RPMI7951 (cell line): ENCODE measurements at places on chromosomes 2 and 18. TPM values are rescaled to one million over a fixed set of nuclear protein-coding genes. Genes with fewer than 3 reads are reported as not detected.

GRCh38 chr18:12076424-12077140, 17.1 kb upstream of the ANKRD62 start:
- DNase-seq = peak; percentile 52

- peak; percentile 68 for DNase-seq
Observed at GRCh38 chr2:161913865-161914264, 160.2 kb downstream of the DPP4 start.

PARD3B gene
- total RNA-seq = 0.96 and 1.4 TPM in 2 replicates

MC4R gene
- not detected in 2 replicates for total RNA-seq

CXCR2 gene
- total RNA-seq = not detected in 2 replicates

INPP5D gene
- total RNA-seq = 0.24 and 1.1 TPM in 2 replicates

CHCHD5 gene
- 31.6 and 32.2 TPM in 2 replicates for total RNA-seq

DNA sequence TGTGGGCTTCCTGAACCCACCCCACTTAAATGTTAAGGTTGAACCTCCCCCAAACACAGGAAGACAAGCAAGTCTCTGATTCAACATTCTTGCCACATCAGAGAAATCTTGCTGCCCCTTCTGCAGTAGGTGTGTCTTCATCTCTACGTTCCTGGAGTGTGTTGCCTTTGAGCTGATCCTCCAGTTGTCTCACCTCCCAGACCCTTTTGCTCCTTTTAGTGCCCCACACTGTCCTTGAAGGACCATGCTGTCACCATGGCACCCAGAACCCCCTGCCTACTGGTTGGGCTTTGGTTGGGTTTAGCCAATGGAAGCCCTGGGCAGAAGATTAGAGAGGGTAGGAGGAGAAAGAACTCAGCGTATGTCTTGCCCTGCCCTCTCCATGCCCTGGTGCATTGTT, 10.7 kb downstream of the CAB39 start:
- no peak for DNase-seq

LIMS1 gene
- total RNA-seq = 56.1 and 66.0 TPM in 2 replicates

DNA sequence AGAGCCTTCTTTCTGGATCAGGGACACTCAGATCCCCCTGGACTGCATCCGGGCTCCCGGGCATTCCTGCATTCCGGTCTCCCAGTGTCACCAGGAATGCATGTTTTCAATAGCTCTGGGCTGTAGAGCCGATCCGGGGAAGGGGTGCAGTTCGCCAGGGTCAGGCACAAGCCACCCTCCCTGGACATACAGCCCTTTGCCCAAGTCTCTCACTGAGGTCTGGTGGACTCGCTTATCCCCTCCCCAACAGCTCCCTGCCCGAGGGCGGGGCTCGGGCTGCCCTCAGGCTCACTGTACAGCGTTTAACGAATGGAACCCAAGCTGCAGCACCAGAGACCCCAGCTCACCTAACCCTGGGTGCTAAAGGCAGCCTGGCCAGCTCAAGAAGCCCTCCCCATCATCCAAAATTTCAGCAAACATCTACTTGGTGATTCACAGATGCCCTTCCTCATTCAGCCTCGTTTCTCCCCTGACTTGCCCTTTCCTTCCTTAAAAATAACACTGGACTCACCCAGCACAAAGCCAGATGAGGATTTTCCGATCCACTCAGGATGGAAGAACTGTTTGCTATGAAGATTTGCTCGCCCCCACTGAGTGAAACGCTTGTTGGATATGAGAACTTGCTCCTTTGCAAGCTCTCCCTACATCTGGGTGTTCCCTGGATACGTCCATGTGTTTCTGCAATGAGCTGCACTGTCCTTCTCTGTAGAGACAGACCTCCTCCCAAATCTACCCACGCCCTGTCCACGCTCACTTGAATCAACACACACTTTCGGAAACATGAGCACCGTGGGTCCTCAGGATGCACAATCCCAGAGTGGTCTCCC, 58.1 kb downstream of the PXDN start:
- DNase-seq = peak; percentile 94

DNA sequence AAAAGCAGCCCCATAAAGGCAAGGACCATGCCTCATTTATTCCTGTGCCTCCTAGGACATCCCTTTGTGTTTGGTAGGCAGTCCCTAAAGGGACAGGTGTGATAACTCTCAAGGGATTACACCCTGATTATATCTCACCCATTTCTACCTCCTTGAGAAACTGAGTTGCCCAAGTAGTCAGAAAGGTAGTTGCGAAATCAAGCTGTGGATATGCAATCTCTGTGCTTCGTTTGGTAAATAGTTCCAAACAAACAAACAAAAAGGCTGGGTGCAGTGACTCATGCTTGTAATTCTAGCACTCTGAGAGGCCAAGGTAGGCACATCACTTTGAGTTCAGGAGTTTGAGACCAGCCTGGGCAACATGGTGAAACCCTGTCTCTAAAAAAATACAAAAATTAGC, 100.2 kb upstream of the ARL5A start:
- DNase-seq = no peak

SIX2 gene
- 0.78 and 1.4 TPM in 2 replicates for total RNA-seq

- no peak for DNase-seq
Observed at GRCh38 chr2:59892398-59892797, 661.1 kb downstream of the BCL11A start.

DNA sequence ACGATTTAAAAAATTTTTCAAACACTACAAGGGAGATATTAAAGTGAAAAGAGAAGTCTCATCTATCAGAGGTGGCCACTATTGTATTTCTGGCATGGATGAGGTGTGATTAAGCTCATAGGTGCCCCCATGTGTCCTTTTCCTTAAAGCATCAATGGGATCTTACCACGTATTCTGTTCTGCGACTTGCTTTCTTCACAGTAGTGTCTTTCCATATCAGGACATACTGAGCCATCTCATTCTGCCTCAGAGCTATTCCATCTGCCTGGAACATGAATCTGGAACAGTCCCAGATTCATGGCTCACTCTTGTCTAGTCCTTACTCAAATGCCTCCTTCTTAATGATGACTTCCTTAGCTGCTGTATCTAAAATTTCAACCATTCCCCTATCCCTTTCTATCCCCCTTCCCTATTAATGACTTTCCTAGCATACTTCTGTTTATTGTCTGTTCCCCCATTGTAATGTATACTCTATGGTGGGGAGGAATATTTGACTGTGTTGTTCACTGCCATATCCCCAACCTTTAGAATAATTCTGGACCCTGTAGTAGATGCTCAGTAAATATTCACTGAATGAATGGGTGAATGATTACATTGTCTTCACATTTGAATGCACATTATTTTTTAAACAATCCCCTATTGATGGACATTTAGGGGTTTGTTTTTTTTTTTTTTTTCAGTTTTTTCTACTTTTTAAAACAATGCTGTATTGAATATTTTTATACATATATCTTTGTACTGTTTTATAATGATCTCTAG, 11.1 kb downstream of the STAMBP start:
- no peak for DNase-seq

- no peak for DNase-seq
Observed at GRCh38 chr2:239273280-239274234, 127.3 kb downstream of the HDAC4 start.

DLGAP1 gene
- not detected in 2 replicates for total RNA-seq

GRCh38 chr18:27797484-27797883, 379.4 kb downstream of the CDH2 start:
- no peak for DNase-seq

DNA sequence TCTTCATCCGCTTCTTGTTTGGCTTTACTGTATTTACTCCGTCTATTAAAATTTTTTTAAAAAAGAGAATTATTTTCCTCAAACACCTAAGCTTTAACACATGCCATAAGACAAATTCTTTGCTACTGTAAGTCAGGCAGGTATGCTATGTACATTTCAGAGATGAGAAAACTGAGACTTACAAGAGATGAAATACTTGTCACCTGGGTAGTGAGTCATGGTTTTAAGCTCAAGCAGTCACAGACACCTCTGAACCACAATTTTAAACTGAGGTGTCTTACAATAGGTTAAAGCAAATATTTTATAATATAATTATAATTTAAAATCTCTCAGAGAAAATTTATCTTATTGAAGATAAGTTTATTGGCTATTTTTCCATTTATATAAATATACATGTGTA, 126.0 kb downstream of the EPHA4 start:
- DNase-seq = no peak

DNA sequence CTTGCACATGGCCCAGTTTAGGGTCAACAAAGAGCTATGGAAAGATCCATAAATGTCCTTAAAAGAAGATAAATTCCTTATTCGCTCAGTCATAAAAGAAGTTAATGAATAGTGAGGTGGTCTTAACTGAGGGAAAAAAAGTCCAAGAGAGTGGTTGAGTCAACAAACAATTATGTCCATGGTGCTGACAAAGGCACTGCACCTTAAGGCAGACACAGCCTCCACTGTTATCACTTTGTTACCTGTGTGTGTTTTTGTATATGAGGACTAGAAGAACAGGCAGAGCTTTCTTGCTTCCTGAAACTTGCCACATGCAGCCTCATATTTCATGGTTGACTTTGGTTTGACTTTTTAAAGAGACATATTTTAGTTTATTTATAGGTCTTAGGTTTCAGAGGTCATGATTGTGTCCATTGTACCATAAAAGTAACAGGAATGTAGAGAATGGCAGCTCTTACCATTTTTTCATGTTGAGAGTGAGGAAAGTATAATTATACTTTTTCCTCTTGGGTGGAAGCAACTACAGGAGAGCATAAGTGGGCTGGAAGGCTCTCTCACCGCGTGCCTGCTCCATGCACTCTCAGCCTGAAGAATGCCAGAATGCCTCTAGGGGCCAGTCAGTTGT, 93.6 kb downstream of the XRCC5 start:
- no peak for DNase-seq

GRCh38 chr2:218284106-218284811, 8.0 kb downstream of the TMBIM1 start:
- DNase-seq = peak; percentile 73

DNA sequence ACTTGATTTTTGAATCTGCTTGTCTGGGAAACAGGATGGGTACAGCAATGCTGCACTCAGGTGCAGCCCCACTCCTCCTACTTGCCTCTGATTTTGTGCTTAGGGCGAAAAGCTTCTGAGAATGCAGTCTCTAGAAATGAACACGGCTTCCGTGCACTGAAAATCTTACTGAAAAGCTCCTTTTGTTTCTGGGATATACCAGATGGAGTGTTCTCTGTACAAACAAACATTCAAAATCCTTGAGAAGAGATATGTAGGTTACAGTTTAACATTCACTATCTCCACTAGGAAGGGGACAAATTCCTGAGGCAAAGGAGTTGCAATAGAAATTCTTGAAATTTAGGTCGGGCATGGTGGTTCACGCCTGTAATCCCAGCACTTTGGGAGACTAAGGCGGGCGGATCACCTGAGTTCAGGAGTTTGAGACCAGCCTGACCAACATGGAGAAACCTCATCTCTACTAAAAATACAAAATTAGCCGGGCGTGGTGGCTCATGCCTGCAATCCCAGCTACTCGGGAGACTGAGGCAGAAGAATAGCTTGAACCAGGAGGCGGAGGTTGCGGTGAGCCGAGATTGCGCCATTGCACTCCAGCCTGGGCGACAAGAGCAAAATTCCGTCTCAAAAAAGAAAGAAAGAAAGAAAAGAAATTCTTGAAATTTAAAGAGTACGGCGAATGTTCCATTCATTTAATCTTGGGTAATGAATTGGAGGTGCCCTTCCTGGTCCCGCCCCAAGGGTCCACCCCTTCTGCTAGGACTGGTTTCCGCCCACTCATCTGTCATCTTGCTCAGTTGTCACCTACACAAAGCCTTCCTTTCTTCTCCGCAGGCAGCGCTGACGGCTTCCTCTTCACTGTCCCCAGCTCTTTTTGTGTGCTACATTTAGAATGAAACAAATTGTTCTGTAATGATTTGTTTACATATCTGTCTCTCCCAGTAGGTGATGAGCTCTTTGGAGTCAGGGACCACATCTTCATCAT, 92.4 kb downstream of the SOCS6 start:
- peak; percentile 82 for DNase-seq
